ENCODE measurements at places on chromosomes 13 and 19.

DNA sequence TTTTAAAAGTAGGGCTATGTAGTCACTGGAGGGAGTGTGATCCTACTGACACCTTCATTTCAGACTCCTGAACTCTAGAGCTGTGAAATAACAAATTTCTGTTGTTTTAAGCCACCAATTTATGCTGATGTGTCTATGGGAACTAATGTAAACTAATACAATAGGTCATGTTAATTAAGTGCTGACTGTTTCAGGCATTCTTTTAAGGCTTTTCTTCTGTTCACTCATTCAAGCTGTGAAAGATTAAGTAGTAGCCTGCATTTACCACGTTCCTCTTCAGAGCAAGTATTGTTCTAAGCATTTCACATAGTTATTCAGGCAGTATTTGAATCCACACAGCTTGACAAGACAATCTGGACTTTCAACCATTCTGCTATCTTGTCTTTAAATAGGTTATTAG, 1135.0 kb downstream of the SLITRK1 start:
- no peak for DNase-seq

- DNase-seq, result no peak
Observed at GRCh38 chr19:20422216-20423205, 143.1 kb downstream of the ZNF737 start.

- DNase-seq, result no peak
Observed at GRCh38 chr13:48727241-48728011, 73.7 kb downstream of the CYSLTR2 start.

- DNase-seq, result no peak
Observed at GRCh38 chr19:38710928-38711725, 33.1 kb downstream of the CAPN12 start.

Data from cerebellar nuclear complex (tissue), 1 donor.